ENCODE measurements at places on chromosomes 2 and 18. TPM values are rescaled to one million over a fixed set of nuclear protein-coding genes. Genes with fewer than 3 reads are reported as not detected.

DNA sequence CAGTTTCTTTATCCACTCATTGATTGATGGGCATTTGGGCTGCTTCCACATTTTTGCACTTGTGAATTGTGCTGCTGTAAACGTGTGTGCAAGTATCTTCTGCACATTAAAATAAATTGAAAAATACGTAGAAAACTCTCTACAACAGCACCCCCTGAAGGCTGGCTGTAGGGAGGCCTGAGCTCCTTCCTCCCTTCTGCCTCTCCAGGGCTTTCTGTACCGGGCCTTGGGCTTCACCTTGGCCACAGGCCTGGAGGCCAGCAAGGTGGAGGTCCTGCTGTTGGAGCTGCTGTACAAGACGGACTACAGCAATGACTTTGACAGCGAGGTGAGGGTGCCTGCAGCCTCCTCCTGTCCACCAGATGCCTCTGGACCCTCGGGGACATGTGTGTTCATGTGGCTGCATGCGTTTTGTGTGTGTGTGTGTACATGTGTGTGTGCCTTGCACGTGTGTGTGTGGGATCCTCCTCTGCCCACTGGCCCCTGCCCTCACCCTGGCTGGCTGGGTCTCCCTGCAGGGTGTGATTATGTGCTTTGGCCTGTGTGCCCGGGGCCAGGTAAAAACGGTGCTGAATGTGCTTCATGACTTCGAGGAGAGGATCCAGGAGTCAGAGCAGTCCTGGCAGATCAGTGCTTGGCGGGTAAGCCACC, 29.2 kb downstream of the MROH2A start:
- peak; percentile 1 for DNase-seq

DNA sequence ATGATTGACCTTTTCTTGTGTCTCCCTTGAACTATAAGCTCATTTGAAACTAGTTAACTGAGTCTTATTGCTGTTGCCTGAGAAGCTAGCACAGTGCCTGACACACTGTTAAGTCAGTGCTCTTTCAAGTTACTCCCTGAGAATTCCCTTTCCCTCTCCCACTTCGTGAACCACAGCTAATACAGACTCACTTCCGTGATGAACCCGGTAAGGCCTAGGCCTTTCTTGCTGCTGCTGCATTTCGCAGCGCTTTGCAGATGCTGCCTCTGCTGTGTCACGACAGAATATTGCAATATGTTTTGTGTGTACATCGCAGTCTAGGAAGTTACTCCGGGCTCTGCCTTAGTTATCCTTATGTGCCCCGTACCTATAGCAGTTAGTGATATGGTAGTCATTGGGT, 42.8 kb downstream of the LIMS1 start:
- no peak for DNase-seq

- DNase-seq: no peak
Measured at GRCh38 chr2:127187831-127188230, 32.3 kb downstream of the CYP27C1 start.

- DNase-seq: no peak
Measured at GRCh38 chr2:238709325-238710025, 138.4 kb upstream of the TWIST2 start.

- no peak for DNase-seq
Measured at GRCh38 chr2:201349601-201350000, 7.5 kb downstream of the FLACC1 start.

- DNase-seq: no peak
Measured at GRCh38 chr2:29694741-29695140, 226.6 kb downstream of the ALK start.

DNA sequence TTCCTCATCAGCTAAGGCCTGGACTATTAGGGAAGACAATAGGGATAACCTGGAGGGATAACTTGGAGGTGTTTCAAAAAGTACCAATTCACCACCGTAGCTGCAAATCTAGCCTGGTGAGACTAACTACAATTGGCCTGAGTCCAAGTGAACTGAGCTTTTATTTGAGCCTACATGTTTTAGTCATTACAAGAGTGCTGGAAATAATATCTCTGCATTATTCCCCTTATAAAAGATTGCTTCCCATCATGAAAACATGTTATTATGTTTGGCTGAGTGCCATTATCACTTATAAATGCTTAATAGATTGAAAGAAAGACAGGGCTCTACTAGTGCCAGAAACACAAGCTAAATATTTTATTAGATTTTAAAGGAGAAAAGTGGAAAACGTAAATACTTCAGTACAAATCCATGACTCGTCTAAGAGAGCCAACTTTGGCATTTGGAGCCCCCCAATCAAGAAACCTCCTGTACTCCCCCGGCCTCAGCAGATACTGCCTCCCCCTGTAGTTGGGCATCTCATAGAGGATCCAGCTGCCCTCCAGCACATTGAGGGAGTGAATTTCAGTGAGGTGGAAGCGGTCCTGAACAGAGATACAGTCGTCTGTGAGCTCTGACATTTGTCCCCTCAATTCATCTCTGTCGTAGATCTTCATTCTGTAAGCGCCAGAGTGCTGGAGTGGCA, 3.6 kb downstream of the CRYGB start:
- no peak for DNase-seq

DNA sequence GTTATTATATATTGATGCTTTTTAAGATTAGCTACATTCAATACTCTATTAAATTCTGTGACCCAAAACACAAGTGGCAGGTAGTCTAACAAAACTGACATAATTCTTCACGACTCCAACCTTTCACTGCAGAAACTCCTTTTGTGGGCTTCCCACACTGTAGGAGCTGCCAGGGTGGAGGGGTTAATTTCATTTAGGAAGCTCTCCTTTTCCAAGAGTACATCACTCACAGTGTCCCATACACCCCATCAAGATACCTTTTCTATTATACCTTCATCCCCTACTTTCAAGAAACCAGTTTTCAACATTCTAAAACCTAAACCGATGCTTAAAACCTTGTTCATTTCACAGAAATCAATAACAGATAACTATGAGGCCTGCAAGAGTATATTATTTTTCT, 825 bp downstream of the THUMPD2 start:
- no peak for DNase-seq

DNA sequence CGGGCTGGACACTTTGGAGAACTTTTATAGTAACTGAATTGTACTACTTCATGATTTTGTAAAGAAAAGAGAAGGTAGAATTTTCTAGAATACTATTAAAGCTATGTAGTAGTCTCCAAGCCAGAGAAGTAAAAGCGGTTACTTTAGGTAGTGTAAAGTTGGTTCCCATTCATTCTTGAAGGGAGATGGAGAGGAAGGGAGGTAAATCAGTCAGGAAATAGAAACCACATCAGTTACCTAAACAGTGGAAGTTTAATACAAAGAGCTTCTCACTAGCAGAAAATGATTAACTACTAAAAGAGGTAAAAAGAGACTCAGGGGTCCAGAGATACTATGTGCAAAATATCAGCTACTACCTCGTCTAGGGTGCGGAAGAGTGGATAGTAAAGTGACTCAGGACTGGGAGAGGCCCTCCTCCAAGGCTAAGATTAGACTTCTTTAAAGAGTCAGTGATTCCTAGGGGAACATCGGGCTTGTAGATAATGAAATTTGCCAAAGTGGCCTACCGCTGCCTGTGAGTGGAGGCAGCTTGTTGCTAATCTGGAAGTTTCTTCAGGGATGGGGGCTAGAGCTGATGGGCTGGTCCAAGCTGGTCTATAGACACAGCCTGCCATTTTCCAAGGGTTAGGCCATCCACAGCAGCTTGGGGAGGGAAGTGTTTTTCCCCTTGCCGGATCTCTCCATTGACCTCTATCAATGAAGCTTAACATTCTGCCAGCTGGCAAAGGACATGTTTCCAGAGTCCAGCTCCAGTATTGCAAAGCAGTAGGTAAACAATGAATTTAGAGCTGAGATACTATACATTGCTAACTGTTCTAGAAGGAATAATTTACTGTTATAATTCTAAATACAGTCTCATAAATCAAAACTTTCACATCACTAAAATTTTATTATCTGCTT, 246.4 kb upstream of the BOD1L2 start:
- DNase-seq: no peak

DNA sequence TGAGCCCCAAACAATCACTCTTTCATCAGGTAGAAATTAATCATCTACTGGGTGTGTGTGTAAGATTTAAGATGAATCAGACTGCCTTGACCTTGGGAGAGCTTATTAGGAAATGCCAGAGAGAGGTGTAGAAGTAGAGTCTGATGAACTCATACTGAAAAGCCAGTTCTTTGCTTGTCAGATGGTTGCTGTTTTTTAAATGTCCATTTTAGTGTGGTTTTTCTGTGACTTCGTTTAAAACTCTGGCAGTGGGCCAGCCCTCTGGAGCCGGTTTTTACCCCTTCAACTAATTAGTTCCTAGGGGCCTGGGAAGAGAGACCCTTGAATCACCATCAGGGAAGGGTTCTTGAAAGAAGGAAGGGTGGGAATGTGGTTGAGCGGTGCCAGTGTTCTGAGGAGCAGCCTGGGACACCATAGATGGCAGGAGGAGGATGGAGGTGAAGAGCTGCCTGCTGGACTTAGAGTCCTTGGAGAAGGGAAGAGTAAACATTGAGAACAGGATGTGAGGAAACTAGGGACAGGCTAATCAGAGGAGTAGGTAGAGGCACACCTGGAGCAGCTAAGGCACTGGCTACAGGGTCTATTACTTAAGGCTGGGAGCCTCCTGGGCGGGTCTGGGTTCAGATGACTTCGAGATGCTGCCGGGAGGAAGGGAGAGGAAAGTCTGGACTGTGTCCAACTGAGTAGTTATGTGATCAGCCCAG, 66.1 kb downstream of the LRRFIP1 start:
- DNase-seq: peak; percentile 58

- no peak for DNase-seq
Measured at GRCh38 chr18:61397222-61397621, 64.0 kb downstream of the CDH20 start.

- peak; percentile 33 for DNase-seq
Measured at GRCh38 chr2:230666885-230667712, 45.5 kb upstream of the CAB39 start.

DNA sequence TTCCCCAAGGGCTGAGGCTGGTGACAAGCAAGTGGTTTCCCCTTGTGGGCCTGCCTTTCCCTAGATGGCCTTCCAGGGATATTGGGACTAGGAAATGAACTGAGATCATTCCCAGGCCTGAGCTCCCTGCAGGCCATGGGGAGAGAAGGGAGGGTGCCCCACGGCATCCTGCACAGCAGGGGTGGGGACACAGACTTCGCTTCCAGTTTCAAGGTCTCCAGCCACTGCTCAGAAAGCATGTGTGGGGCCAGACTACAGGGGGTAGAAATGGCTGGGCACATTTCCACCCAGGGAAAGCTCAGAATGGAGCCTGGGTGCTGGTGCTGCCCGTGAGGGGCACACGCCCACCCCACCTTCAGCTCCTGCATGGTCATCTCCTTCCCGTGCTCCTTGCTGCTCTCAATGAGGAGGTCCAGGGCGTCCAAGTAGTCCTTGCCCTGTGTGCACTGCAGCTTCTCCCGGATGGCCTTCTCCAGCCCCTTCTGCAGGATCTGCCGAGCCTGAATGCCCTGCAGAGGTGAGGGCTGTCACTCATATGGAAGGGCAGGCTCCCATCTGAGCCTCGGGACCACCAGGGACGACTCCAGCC, 13.2 kb downstream of the CYP26B1 start:
- DNase-seq: no peak

- DNase-seq: no peak
Measured at GRCh38 chr2:120840795-120841487, 105.3 kb downstream of the GLI2 start.

DNA sequence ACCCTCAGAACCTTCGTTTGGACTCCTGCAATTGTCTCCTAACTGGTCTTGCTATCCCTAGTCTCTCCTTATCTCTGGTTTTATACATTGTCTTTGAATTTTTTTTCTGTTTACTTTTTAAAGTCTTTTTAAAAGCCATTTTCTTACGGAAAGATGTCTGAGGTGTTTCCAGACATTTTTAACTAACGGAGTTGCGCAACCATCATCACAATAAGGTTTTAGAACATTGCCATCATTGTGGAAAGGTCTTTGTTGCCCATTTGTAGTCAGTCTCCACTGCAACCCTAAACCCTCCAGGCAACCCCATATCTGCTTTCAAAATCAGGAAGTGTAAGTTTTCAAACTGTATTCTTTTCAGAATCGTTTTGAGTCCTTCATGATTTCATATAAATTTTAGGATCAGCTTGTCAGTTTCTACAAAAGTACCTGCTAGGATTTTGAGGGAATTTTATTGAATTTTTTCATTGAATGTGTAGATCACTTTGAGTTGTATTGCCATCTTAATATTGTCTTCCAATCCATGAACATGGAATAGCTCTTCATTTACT, 46.3 kb downstream of the ANKRD12 start:
- no peak for DNase-seq

TMEM198 gene
- 2.7 TPM for total RNA-seq

CNRIP1 gene
- not detected for total RNA-seq

UCN gene
- total RNA-seq: 1.4 TPM

SLC9A2 gene
- 0.04 TPM for total RNA-seq
